ENCODE measurements at places on chromosomes 13 and 19. TPM values are rescaled to one million over a fixed set of nuclear protein-coding genes. Genes with fewer than 3 reads are reported as not detected.

Gene GPR180
- 7.5 TPM for total RNA-seq

Gene BICRA
- 8.7 TPM for total RNA-seq

Gene GRIK5
- 0.95 TPM for total RNA-seq

Gene ZNF99
- total RNA-seq: not detected

Gene SMIM44
- total RNA-seq: not detected

Gene DOCK6
- 4.5 TPM for total RNA-seq

Gene ZNF506
- 45.5 TPM for total RNA-seq

Gene DNAAF3
- not detected for total RNA-seq

Gene ERICH6B
- total RNA-seq: not detected

Gene PRODH2
- not detected for total RNA-seq

Gene CRB3
- total RNA-seq: 0.58 TPM
